ENCODE measurements at places on chromosomes 6 and 20. TPM values are rescaled to one million over a fixed set of nuclear protein-coding genes. Genes with fewer than 3 reads are reported as not detected.

DNA sequence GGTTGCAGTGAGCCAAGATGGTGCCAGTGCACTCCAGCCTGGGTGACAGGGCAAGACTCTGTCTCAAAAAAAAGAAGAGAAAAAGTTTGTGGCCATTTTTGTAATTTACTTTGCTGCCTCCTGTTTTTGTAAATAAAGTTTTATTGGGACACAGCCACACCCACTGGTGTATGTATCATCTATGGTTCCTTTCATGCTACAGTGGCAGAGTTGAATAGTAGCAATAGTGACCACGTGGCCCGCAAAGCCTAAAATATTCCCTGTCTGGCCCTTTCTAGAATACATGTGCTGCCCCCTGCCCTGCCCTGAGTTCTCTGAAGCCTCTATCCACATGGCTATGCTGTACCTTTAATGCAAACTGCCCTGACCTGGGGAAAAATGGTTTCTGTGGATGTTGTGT, 75.3 kb upstream of the ZNF133 start:
- DNase-seq, result no peak

- no peak for DNase-seq
Observed at GRCh38 chr20:22582386-22582963, 1.9 kb downstream of the FOXA2 start.

- no peak for DNase-seq
Observed at GRCh38 chr6:36964349-36964748, 9.8 kb downstream of the PI16 start.

- no peak for DNase-seq
Observed at GRCh38 chr6:138253731-138254130, 35.4 kb upstream of the PBOV1 start.

- DNase-seq, result no peak
Observed at GRCh38 chr20:13101276-13101675, 92.5 kb downstream of the SPTLC3 start.

ZBTB9 gene
- total RNA-seq, result 7.8 TPM

GRCh38 chr6:98230250-98230649, 604.1 kb upstream of the POU3F2 start:
- no peak for DNase-seq

- DNase-seq, result no peak
Observed at GRCh38 chr6:114176726-114177125, 166.1 kb downstream of the HS3ST5 start.

L3MBTL1 gene
- total RNA-seq, result 14.5 TPM

DNA sequence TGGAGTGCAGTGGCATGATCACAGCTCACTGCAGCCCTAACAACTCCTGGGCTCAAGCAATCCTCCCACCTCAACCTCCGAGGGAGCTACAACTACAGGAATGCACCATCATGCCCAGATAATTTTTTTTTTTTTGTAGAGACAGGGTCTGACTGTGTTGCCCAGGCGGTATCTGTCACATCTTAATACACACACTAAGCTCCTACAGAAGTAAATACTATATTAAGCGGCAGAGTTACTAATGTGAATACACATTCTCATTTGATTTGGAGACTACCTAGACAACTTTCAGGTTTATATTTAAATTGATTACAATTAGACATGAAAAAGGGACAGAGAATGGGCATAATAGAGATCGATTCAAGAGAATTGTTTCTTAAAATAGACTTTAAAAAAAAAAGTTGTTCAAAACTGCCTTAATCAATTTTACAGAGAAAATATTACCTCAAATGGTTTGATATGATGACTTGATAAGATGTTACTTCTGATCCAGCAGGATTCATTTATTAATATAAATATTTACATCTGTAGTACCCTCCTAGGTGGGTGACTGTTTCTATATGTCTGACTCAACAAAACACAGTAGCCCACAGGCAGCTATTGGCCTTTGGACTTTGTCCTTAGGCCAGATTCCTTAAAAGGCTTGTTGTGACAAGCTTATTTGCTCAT, 7.1 kb upstream of the LOC128125822 start:
- no peak for DNase-seq

DNAH8 gene
- 1.5 TPM for total RNA-seq

DNA sequence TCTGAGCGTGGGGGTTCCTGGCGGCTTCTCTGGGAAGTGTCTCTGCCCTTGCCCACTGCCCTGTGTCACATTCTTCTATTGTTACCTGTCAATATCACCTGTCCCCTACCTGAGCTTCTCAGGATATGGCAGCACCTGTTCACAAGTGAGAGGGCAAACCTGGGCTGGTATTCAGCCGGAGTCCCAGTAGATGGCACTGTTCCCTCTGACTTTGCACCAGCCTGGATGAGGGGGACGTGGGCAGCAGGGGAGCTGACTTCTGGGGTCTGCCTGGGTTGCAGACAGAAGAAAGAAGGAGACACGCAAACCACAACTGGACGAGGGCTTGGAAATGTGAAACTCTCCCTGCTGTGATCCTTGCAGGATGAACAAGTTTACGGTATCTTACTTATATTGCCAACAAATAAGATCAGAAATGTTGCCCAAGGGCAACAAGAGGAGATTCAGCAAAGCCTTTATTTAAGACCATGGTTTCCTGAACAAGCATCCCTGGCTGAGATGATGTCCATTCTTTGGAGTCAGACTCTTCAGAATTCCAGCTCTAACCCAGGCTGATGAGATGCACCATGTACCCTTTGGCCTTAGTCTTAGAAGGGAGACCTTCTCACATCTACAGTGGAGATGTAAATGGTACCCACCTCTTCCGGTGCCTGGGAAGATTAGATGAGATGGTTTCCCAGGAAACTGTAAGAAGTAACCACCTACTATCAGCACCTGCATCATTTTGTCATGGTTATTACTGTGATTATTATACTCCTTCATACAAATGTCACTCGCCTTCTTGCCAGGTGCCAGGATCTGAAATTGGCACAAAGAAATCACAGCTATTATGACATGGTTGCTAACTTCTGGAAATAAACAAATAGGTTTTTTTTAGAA, 400.0 kb upstream of the CDH4 start:
- DNase-seq, result no peak

DNA sequence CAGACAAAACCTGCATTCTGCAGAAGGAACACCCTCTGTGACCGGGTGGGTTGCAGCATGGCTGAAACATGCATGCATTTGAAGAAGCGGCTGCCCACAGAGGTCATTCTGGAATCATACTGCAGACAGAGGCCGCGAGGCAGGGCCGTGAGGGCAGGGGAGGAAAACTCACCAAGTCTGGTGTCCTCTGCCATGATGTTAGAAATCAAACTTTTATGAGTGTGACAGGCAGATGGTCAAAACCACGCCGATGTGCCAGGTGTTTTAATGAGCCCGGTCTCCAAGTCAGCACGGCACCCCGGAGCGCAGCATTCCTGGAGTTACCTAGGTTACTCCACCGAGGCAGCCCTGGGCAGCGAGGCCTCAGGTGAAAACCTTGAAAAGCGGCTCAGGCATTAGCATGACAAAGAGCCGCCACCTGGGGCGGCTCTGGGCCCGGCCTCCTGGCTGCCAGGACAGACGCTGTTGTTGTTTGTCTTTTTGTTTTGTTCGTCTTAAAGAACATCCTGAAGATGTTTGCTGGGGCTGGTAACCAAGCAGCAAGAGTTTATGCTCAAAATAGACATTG, 255.6 kb downstream of the ERMARD start:
- DNase-seq, result no peak

ADA gene
- total RNA-seq, result 2.2 TPM

GRCh38 chr6:29745386-29745785, 22.2 kb downstream of the HLA-F start:
- DNase-seq, result no peak

ANGPT4 gene
- total RNA-seq, result 0.21 TPM

DNA sequence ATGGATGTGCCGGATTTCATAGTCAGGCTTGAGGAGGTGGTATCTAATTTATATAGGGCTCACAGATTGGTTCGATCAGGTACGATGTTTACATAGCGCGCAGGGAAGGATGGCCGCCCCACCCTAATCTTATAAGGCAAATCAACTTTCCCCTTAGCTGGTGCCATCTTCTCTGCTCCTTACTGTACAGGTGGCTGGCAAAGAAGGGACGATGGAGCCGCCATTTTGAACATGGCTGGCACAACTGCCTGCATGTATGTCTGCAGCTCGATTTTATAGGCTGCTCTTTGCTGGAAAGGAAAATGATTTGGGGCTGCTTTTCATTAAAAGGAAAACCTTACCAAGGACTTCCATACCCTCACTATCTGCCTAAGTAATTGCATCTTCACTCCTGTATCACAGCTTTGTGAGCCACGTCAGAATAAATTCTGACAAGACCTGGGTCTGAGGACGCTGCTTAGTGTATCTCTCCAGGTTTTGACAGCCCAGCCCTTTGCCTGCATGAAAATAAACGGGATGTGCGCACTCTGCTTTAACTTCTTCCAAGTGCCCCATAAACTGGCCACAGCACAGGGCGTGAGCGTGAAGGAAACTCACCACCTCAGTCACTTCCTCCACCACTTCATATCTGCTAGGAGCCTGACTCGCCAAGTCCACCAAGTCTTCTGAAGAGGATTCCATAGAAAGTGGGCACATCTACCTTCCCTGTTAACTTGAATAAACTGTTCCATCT, 109.4 kb upstream of the ARMC2 start:
- DNase-seq, result no peak

DNA sequence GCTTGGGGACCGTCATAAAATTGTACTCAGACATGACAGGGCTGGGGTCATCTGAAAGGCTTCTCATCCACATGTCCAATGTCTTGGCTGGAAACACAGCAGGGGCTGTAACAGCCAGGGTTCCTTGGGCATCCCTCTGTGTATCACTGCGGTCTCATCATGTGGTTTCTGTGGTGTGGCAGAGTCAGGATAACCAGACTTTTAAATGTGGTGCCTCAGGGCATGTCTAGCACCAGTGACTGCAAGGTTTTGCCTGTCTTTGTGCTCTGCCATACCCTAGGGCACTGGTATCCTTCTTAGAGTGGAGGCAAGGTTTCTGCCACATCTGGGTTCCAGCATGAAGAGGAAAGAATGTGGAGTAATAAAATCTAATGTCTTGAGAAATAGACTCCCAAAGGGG, 124.2 kb downstream of the PLEKHG1 start:
- DNase-seq, result no peak

RFX6 gene
- total RNA-seq, result not detected

NKX2-2 gene
- total RNA-seq, result not detected

TBX18 gene
- 68.1 TPM for total RNA-seq

DNA sequence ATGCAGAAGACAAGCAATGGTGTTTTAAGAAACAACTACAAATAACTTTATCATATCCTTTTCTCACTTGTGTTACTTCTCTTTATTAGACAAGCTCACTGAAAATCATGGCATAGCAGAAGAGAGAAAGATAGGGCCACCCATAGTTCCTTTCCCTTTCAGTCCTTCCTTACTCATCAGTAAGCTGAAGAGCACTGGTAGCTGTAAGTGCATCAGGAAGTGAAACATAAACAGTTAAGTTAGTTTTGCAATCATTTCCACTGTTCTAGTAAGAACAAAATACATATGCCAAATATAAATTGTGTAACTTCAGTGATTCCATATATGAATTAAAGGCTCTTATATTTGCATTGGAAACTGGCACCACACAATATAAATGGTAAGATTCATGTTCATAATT, 220.1 kb downstream of the HACE1 start:
- no peak for DNase-seq

DNA sequence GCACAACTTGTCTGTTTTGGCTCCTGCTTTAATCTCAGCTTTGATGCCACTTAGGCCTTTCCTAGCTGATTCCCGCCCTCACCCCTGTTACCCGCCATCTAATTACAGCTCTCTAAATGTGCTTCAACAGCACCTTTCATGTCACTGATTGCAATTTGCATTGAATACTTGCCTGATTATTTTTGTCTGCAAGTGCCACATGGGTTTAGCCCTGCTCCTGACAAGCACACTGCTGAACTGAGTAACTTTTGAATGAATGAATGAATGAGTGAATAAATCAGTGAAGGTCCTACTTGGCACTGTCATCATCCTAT, 591 bp upstream of the DCBLD1 start:
- DNase-seq, result no peak

GLP1R gene
- 0.58 TPM for total RNA-seq

AVP gene
- not detected for total RNA-seq

DNA sequence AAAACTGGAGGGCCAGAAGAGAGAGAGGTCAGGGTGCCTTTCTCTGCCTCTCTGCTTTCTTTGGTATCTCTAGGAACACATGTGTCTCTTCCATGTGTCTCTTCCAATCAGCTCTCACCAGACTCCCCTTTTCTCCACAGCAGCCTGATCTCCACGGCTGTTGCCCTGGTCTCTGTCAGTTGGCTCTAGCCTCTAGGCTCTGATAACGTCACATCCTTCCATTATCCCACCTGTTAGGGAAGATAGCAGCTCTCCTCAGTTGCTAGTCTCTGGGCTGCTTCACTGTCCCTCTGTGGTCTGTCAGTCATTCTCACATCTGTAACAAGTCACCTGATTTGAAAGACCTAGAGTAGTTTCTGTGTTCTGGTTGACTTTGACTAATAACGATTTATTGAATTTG, 80.2 kb downstream of the PLCB4 start:
- DNase-seq, result no peak

GTF3C6 gene
- total RNA-seq, result 33.2 TPM

NKAIN2 gene
- 1.7 TPM for total RNA-seq

NNAT gene
- 31.4 TPM for total RNA-seq

DNA sequence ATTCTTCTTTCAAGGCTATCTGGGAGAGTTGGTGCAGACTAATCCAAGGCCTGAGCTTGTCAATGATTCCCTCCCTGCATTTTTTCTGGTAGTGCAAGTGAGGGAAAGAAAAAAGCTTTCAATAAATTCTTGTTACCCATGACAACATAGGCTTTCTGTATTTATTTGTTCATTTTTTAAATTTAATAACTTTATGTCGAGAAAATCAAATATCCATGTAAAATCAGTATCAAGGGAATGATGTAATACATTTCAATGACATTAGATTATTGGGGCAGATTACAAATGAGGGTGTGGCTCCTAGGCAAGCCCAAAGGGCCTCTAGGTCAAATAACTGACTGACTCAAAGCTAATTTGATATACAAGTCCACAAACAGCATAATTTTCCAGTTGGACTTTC, 104.0 kb downstream of the GJA1 start:
- DNase-seq, result no peak

WFDC5 gene
- total RNA-seq, result 0.26 TPM

CCN6 gene
- not detected for total RNA-seq

- DNase-seq, result no peak
Observed at GRCh38 chr6:9112544-9112943, 677.2 kb upstream of the SLC35B3 start.

DNA sequence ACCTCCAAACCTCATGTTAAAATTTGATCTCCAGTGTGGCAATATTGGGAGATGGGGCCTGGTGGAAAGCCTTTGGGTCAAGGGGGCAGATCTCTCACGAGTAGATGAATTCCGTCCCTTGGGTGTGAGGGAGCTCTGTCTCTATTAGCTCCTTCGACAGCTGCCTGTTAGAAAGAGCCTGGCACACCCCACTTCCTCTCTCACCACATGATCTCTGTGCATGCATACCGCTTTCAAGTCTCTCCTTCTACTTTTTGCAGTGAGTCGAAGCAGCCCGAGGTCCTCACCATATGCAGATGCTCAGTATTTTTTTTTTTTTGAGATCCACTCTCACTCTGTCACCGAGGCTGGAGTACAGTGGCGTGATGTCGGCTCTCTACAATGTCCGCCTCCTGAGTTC, 176.9 kb downstream of the SYNDIG1 start:
- no peak for DNase-seq

GRCh38 chr6:57072108-57072507, 17.9 kb upstream of the ZNF451 start:
- no peak for DNase-seq

GRCh38 chr6:44667668-44668390, 280.3 kb downstream of the CDC5L start:
- no peak for DNase-seq
